Keratinocyte (primary cell): ENCODE measurements at places on chromosomes 16 and 17.
A peak's percentile ranks its signal among the peaks of the same experiment; 100 is the strongest.

- DNase-seq = no peak
Measured at GRCh38 chr17:38582069-38582468, 23.7 kb downstream of the SRCIN1 start.

GRCh38 chr16:8753416-8754054, 43.9 kb downstream of the TMEM186 start:
- DNase-seq = no peak

GRCh38 chr17:57604771-57605674, 140.1 kb downstream of the CCDC182 start:
- no peak for DNase-seq

GRCh38 chr16:89257281-89257731, 39.8 kb downstream of the ZNF778 start:
- no peak for DNase-seq

GRCh38 chr17:69222707-69223258, 5.8 kb downstream of the ABCA10 start:
- DNase-seq = no peak

DNA sequence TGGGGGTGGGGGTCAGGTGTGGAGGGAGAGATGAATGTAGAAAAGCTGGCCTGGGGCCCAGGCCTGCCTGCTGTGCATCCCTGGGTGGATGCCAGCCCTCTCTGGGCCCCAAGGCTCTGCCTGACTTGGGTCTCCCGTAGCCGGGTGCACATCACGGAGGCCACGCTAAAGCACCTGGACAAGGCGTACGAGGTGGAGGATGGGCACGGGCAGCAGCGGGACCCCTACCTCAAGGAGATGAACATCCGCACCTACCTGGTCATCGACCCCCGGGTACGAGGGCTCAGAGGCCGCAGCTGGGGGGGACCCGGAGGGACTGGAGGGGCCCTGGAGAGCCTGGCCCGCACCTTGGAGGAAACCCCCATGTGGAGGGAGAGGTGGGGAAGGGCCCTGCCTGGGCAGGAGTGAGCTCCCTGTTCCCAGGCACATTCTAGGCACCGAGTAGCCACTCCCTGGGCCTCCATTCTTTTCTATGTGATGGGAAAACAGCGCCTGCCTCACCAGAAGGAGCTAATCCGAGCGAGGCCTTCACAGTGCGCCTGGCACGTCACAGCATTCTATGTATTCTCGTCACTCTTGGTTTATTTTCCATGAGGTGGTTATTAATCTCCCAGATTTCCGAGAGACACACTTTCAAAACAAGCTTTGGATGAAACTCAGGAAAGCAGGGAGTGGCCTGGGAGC, 34.7 kb downstream of the ADCY7 start:
- DNase-seq = no peak

DNA sequence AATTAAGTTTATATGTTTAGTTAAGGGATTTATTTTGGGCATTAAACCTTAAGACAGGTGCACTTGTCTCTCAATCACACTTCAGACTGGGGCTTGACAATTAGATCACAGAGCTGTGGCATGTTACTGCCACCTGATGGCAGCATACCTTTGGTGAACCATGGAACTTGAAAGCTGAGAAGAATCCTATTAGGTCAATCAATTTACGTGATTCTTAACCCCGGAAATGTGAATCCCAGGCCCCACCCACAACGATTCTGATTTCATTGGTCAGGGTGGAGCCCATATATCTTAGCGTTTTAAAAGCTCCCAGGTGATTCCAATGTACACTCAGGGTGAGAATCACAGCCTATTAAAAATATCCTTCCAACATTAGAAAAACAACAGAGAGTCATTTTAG, 91.0 kb downstream of the GSG1L start:
- DNase-seq = no peak

GRCh38 chr16:922051-922450, 48.7 kb downstream of the LMF1 start:
- no peak for DNase-seq

GRCh38 chr17:50298018-50298417, 23.8 kb downstream of the TMEM92 start:
- DNase-seq = no peak

DNA sequence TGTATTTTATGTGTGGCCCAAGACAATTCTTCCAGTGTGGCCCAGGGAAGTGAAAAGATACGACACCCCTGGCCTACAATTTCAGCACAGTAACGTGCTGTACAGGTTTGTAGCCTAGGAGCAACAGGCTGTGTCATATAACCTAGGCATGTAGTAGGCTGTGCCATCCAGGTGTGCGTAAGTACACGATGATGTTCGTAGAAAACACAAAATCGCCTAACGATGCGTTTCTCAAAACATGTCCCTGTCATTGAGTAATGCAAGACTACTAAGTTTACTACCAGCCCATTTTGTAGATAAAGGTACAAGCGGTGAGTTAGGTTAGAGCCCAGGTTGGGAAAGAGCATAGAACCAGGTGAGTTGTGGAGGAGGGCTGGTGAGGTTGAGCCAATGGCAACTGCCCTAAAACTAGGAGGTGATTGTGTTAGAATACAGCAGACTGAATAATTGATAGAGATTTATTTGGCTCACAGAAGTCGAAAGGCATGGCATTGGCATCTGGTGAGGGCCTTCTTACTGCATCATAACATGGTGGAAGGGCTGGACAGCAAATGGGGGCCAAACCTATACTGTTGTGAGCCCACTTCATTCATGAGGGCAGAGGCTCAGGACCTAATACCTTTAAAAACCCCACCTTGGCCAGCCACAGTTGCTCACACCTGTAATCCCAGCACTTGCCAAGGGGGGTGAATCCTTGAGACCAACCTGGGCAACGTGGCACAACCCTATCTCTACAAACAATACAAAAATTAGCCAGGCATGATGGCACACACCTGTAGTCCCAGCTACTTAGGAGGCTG, 4.2 kb downstream of the EIF1 start:
- DNase-seq = no peak

- DNase-seq = no peak
Measured at GRCh38 chr16:51433599-51433998, 282.5 kb upstream of the SALL1 start.

- no peak for DNase-seq
Measured at GRCh38 chr17:76252040-76252954, 12.0 kb upstream of the RNF157 start.

- DNase-seq = no peak
Measured at GRCh38 chr17:79812353-79813258, 15.7 kb upstream of the CBX8 start.

DNA sequence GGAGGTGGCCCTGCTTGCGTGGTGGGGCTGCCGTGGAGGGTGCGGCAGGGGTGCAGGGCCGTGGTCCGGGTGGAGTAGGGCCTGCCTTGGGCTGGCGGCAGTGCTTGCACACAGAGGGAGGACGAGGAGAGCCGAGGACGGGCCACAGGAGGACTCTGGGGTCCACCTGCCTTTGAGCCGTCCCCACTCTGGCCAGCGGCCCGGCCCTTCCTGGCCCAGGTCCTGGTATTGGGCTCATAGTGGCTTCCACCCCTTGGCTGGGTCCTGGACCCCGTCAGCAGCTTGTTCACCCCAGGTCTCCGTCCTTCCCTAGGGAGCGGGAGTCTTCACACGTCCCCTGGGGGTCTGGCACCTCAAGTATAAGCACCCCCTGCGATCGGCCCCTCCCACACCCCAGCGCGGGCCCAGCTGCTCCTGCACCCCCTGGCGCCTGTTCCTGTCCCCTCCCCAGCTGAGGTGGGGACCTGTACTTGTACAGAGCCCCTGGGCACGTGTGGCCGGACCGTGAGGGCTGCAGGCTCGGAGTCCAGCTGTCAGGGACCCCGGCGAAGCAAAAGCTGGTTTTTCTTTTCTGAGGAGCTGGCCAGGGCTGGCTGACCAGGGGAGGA, 40.1 kb downstream of the SOX8 start:
- no peak for DNase-seq

DNA sequence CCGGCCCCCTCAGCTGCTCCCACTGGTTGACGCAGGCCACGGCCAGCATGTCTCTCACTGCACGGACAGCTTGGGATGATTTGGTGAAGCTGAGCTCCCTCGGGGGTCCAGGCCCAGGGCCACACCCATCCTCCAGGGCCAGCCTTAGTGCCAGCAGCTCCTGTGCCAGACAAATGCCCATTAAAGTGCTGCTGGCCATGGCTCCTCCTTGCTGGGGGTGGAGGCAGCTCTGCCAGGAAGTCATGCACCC, 2.5 kb downstream of the TRIM47 start:
- no peak for DNase-seq

GRCh38 chr16:12906271-12906670, 4.9 kb downstream of the SHISA9 start:
- no peak for DNase-seq

GRCh38 chr17:76710863-76711611, at the start of gene MXRA7:
MXRA7 (minus strand) TSS chr17:76710965; CDS start chr17:76710946, 19 bp downstream.
- DNase-seq = no peak

- DNase-seq = no peak
Measured at GRCh38 chr16:30659507-30660423, 1.5 kb downstream of the FBRS start.

DNA sequence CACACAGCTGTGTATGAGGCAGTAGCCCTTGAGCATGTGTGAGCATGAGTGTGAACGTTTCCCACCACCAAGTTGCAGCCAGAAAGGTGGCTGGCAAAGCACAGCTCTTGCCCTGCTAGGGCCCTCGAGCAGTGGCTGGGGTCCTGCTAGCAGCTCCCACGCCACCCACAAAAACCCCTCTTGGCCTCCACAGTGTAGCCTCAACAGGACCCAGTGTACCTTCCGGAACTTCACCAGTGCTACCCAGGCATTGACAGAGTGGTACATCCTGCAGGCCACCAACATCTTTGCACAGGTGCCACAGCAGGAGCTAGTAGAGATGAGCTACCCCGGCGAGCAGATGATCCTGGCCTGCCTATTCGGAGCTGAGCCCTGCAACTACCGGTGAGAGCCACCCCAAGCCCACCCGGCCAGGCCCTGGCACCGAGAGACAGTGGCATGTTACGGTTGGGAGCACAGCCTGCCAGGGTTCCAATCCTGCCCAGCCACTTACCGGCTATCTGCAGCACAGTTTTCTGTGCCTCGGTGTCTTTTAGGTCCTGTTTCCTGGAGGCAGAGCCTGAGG, 53.1 kb downstream of the SCNN1B start:
- no peak for DNase-seq

DNA sequence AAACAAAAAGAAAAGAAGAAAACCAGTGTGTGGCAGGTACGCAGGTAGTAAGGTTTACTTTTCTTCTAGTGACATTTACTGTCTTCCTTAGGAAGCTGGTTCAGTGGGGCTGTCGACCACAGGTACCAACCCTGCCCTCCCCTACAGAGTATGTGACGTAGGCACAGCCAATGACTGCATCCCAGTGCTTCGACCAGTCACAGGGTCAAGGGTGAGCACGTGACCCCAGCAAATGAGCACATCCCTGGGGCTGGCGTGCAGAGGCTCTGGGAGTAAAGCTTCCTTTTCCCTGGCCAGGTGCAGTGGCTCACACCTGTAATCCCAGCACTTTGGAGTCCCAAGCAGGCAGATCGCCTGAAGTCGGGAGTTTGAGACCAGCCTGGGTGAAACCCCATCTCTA, 38.9 kb upstream of the PLCG2 start:
- DNase-seq = no peak

DNA sequence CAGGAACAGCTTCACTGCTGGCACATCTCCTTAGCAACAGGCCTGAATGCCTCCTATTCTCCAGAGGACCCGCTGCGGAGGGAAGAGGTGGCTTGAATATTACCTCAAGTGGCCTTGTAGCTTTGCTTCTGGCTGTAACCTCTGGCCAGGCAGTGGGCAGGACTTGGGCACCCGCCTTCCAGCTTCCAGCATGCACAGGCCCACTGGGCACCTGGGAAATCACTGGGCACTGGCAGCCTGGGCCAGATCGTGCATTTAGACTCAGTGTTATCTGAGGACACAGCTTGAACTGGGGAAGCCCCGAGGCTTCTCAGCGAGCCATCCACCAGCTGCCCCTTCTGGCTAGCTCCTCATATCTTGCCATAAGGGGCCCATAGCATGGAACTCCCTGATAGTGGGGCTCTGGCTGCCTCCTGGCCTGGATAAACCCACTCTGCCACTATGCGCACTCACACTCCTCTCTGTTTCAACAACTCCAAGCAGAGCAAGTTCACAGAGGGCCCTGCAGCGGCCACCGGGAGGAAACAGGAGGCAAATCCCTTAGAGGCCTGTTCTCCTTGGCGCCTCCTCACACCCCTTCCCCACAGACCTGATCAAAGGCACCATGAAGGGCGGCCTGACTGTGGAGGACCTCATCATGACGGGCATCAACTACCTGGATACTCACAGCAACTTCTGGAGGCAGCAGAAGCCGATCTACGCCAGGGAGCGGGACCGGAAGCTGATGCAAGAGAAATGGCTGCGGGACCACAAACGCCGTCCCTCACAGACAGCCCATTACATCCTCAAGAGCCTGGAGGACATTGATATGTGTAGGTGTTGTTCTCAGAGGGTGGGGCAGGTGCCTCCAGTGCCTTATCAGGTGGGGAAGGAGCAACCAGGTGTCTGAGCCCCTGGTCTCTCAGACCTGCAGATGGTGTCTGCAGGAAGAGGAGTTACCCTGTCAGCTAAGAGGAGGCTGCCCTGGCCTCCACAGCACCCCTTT, 7.8 kb downstream of the ODAD4 start:
- DNase-seq = no peak

DNA sequence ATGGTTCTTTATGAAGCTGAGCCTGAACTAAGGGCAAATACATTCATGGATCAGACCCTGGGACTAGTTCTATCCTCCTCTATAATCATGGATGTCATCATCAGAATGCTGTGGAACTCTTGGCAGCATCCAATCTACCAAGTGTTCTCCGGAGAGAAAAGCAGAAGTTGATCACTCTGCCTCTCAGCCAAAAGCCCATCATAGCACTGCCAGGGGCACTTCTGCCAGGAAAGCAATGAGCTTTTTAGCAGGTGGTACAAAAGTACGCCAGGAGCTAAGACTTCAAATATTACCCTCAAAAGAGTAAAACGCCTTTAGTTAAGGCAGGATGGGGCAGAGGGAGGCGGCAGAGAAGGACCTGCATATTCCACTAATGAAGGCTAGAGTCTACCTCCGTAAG, 279.0 kb downstream of the SLC39A11 start:
- DNase-seq = no peak

- DNase-seq = no peak
Measured at GRCh38 chr17:17812211-17813054, 24.4 kb downstream of the SREBF1 start.

- no peak for DNase-seq
Measured at GRCh38 chr16:4452674-4453073, 21.8 kb downstream of the NMRAL1 start.

- DNase-seq = no peak
Measured at GRCh38 chr16:56950881-56951771, 10.6 kb upstream of the CETP start.

DNA sequence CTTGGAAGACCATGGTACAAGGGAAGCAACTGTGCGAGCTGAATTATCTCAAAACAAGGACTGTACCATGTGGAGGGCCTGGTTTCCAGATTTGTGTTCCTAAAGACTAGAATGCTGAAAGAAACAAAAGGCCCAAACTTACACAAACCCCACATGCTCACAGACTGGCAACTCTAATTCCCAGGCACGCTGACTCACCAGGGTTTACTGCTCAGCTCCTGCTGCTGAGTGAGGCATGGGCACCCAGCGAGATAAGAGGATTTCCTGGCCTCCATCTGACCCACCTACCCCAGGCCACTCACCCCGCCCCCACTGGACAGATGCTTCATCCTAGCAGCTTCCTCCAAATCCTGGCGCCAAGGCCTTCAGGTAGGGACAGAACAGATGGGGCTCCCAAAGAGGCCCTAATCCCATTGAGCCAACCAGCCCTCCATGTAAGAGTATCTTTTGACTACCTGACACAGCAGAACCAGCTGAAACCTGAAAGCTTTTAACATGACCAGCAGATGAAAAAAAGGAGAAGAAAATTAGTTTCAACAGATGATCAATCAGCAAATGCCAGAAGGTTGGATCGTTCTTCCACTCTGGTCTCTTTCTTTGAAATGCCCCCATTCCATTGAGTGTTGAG, 33.9 kb downstream of the DCUN1D3 start:
- peak; percentile 69 for DNase-seq

- no peak for DNase-seq
Measured at GRCh38 chr17:19897903-19898302, 30.2 kb upstream of the ULK2 start.
